ENCODE measurements at places on chromosomes 3 and 15.

GRCh38 chr3:13536432-13536831 lies 12.5 kb upstream of the FBLN2 start:
- no peak for DNase-seq

- DNase-seq = no peak
Measured at GRCh38 chr15:98628216-98628615, 20.1 kb upstream of the IGF1R start.

DNA sequence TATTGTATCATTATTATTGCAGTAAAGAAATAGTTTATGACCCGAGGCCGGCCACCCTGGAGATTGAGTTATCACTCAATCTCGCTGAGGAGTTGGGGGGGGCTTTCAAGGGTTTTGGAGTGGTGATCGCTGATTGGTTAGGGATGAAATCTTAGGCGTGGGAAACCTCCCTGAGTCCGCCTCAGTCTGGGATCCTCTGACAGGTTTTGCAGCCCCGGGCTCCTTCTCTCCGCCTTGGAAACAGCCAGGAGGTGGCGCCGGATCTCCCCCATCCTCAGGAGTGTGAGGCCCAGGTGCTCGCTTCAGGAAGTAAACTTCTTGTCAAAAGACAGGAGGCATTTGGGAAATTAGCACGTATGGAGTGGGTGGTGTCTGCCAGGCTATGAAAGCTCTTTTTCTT lies 41.1 kb upstream of the SEC61A1 start:
- peak; percentile 42 for DNase-seq

- no peak for DNase-seq
Measured at GRCh38 chr3:124567179-124567578, 163.1 kb upstream of the UMPS start.

- DNase-seq = no peak
Measured at GRCh38 chr3:34200576-34200975, 402.1 kb downstream of the PDCD6IP start.

GRCh38 chr3:48656061-48656840 lies 6.4 kb downstream of the CELSR3 start:
- no peak for DNase-seq

DNA sequence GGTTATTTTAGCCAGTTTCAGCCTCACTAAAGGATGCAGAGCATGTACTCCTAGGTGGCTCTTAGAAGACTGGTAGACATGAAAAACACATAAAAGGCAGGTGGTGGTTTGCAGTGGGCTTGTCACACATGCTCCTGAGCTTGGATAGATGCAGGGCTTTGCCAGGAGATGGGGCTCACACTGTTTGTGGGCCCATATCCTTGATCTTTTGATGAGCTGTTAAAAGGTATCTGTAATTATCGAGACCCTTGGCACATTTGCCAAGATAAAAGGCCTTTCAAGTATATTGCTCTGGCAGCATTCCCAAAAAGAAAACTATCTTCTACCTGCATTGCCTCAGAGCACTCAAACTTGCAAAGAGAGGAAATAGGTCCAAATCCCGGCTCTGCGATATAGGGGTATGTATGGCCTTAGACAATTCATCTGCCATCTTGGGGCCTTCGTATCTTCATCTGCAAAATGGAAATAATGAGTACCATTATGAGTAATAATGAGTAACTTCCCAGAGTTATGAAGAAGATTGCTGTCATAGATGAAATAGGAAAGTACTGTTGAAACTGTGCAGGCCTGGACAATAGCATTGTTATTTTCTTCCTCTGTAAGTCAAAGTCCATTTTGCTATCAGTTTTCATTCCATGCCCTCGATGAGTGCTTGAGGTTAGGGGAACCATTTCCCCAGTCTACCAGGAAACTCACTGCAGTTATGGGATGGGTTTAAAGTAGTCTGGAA lies 172.7 kb downstream of the SYNPR start:
- no peak for DNase-seq

- no peak for DNase-seq
Measured at GRCh38 chr3:81289676-81290075, 471.8 kb downstream of the GBE1 start.

GRCh38 chr3:12188328-12188648 lies 29.6 kb upstream of the TIMP4 start:
- DNase-seq = no peak

DNA sequence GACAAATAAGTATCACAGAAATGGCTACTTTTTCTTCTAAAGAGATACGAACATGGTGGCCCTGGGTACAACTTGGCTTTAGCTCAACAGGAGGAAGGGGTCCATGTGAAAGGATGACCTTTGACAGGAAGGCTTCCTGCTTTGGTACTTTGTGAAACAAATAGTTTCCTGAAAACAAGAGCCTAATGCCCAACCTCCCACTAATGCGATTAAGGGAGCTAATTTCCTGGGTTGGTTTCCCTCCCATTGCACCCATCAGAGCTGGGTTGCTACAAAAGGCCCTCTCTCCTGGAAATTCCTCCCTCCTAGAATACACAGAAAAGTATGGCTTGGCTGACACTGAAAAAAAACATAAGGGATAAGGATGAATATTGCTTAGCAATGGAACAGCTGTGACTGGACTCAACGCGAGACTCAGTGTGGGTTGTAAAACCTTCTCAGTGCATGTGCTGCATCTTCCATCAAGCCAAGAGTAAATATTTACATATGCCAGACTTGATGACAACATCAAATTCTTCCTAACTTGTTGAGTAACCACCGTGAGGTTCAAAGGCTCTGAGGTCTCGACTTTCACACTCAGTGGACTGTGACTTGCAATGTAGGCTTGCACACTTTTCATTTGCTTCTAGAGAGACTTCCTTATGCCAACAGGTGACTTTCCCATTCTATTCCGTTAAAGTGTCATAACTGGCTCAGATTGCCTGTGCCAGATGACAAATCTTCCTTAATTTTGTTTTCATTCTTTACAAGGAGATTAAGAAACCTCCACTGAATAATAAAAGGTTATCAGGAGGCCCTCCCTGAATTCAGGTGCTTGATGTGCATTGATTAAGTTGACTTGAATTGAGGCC lies 60.1 kb downstream of the ADAMTS9 start:
- no peak for DNase-seq

DNA sequence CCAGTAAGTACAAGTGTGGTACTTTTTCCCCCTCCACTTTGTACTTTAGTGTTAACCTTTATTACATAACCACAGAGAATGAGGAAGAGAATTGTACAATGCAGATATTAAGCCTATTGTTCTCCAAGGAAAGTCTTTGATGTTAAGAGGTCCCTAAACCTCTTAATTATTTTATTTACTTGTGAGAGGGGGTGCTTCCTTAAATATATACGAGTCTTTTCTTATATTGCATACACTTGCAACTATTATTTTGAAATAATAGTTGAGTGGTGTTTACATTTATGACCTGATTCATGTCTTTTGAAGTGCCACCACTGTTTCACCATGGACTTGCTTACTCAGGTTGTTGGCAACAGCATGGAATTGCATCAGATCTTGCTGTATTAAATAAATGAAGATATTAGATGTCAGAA lies 10.1 kb downstream of the USP3 start:
- no peak for DNase-seq

DNA sequence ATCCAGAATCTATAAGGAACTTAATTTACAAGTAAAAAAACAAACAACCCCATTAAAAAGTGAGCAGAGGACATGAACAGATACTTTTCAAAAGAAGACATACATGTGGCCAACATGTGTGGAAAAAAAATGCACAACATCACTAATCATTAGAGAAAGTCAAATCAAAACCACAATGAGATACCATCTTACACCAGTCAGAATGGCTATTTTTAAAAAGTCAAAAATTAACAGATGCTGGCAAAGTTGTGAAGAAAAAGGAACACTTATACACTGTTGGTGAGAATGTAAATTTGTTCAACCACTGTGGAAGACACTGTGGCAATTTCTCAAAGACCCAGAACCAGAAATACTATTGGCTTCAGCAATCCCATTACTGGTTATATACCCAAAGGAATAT lies 830.0 kb upstream of the ALCAM start:
- DNase-seq = no peak

- no peak for DNase-seq
Measured at GRCh38 chr3:50378024-50378423, 18.7 kb upstream of the TMEM115 start.

DNA sequence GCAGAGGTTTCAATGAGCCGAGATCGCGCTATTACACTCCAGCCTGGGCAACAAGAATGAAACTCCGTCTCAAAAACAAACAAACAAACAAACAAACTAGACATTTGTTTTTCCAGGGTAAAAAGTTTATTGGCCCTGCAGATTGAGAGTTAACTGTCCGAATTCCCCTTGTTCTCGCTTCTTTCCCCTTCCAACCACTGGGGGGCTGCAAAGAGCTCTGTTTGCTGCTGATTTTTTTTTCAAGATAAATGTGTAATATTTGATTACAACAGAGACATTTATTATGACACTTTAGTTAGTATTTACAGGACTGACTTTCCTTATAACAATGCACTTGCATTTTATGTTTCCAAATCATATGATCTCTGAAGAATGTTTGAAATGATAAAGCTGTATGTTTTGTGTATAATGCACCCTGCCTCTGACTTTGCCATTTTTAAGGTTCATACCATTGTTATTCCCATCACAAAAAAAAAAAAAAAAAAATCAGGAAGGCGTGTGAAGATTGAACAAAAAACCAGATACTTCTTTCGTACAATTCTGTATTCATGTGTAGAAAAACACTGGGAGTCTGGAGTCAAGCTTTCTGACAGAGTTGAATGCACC lies 2.8 kb downstream of the CLSTN2 start:
- peak; percentile 39 for DNase-seq

GRCh38 chr3:60056404-60056803 lies 1006.6 kb upstream of the CFAP20DC start:
- DNase-seq = no peak

DNA sequence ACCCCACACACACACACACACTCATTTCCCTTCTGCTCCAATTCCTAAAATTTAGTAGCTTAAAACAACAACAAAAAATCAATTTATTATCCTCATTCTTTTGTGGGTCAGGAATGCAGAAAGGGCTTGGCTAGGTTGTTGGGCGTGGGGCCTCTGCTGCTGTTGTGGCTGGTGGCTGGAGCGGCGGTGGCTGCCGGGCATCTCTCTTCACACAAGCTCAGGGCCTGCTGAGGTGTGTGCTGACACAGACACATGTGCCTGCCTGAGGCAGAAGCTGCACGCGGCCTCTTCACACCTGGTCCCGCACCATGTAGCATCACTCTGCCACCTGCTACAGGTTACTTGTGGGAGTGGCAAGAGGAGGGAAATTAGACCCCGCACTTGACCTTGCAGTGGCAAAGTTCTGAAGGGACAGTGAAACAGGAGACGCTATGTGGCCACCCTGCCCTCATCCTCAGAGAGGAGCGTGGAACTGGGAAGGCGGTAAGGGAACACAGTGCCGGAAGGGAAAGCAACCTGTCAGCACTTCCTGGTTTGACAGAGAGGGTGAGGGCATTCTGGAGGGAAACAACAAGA lies 64.0 kb upstream of the PRR20G start:
- DNase-seq = no peak

GRCh38 chr3:32882603-32883025 lies 64.8 kb downstream of the TRIM71 start:
- no peak for DNase-seq

- no peak for DNase-seq
Measured at GRCh38 chr15:74339371-74339770, 28.1 kb downstream of the CYP11A1 start.

DNA sequence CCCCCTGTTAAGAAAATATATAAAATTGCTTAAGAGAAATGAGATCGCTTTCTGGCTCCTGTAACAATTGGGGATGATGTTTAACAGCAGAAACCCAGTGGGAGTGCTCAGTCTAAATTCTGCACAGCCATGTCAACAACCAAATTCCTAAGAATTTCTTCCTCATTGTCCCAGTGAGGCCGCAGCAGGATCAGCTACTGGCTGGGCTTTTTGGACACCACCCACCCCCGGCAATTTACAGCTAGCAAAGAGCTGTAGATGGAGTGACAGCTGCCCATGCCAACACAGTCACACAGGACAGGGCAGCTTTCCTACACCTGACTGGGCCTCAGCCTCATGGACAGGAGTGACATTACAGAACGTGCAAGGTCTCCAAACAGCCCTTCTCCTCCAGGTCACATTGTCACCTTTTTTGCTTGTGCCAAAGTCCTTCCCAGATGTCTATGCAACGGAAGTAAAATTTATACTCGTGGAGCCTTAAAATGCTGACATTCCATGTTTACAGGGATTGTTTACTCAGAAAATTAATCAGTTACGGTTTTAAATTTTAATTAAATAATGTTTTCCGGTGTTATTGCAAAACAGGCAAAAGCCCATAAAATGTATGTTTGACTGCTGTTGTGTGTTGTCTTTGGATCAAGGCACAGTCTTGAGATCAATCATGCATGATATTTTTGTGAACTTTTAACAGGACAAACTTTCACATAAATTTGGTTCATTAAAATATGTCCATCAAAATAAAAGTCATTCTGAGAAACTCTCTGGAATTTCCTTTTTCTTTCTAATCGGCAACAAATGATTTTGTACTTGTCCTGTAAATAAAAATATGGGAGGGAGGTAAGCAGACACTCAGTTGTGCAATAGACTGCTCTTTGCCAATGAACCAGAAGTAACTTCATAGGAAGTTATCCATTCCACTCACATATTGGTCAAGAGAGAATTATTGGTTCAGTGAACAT lies 943.2 kb downstream of the MCTP2 start:
- no peak for DNase-seq

DNA sequence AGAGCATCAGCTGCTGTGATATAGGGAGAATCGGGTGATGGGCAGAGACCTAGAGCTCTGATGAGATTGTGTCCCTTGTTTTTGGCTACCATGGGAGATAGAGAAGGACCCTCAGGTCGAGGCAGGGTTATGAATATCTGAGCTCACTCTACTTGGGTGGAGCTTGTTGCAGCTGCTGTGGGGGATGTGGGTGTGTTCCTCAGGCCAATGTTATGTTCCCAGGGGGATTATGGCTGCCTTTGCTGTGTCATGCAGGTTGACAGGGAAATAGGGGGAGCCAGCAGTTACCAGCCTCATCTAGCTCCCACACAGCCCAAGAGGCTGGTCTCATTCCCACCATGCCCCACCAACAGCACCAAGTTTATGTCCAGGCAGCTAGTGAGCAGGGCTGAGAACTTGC lies 131.5 kb downstream of the TRIM42 start:
- no peak for DNase-seq

DNA sequence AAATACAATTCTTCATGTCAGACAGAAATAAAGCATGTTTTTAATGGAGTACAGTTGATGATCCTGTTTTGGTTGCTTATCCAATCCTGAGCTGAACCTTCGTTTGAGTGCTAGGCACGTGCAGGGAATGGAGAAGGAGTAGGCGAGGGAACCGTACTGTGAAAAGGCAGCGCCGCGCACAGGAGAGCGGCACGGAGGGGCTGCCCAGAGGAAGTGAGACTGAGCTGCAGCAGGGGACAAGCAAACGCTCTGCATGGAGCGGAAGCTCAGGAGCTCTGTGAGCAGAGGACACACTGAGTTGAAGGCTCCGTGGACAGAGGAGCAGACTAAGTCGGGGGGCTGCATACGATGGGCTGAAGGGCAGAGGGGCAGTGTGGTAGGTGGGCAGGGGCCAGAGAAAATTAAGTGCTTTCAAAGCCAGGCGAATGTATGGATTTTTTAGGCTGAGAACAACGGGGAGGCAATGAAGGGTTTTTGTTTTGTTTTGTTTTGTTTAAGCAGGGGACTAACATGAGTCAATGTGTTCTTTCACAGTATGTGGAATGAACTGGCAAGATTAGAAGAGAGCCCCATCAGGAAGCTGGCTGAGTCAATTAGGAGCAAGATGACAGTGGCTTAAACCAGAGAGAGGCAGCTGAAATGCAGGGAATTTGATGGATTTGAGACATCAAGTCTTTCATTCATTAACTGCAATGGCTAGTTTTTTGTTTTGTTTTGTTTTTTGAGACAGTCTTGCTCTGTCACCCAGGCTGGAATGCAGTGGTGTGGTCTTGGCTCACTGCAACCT lies 23.8 kb upstream of the TM2D3 start:
- peak; percentile 19 for DNase-seq

Measured in H54 (cell line).